ENCODE measurements at places on chromosomes 1 and 21. TPM values are rescaled to one million over a fixed set of nuclear protein-coding genes. Genes with fewer than 3 reads are reported as not detected.

Gene KDF1
- total RNA-seq = not detected

Gene SPRR2G
- total RNA-seq = not detected

Gene RORC
- total RNA-seq = not detected

Gene ATP1A2
- total RNA-seq = 281 TPM

Gene PM20D1
- 0.69 TPM for total RNA-seq

Gene P3R3URF
- total RNA-seq = not detected

Gene OR2T6
- 0.20 TPM for total RNA-seq

Gene PDXK
- total RNA-seq = 57.4 TPM

Gene PLA2G5
- 2.1 TPM for total RNA-seq

Gene ATP6V0B
- 170 TPM for total RNA-seq

Gene MROH9
- total RNA-seq = 0.10 TPM

Gene CA14
- 11.1 TPM for total RNA-seq

DNA sequence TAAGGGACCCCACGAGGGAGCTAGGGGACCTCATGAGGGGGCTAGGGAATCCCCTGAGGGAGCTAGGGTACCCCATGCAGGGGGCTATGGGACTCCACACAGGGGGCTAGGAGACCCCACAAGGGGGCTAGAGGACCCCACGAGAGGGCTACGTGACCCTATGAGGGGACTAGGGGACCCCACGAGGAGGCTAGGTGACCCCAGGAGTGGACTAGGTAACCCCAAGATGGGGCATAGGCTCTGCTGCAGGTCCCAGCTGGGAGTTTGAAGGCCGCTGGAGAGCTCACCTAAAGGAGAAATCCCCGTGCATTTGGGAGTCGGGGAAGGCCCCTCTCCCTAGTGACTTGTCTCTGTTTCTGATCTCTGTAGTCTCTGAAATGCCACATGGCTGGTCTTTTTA is 50.0 kb upstream of the DMRTB1 start:
- DNase-seq = no peak

DNA sequence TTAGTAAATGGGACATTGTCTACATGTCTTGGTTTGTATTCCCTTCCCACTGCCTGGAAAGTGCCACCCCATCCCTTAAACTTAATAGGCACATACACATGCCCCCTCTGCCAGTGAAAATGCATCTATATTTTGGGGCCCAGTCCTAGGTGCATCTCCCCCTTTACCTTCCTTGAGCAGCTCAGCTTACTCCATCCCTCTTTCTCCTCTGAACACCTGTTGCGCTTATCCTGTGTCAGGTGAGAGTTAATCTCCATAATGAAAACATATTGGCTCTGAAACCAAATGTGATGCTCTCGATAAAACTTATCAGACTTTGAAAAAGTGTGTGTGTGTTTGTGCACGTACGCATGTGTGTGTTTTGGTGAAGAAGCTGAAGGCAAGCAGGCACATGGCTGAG is 15.4 kb upstream of the SUCO start:
- DNase-seq = no peak

DNA sequence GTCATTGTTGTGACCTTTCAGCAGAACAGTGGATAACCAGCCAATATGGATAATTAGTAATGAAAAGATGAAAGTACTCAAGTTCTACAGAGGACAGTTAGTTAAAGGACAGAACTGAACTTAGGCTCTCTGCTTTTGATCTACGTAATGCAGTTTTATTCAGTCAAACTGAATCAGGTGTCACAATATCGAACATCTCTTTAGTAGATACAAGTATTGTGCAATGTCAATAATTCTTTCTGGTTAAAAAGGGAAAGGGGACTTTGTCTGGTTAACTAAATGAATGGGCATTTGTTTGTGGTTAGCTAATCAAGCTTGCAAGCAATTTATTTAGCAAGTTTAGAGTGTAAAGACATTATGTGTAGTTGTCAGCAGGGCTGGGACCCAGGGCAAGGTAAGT is 562.2 kb upstream of the PTBP2 start:
- DNase-seq = no peak

DNA sequence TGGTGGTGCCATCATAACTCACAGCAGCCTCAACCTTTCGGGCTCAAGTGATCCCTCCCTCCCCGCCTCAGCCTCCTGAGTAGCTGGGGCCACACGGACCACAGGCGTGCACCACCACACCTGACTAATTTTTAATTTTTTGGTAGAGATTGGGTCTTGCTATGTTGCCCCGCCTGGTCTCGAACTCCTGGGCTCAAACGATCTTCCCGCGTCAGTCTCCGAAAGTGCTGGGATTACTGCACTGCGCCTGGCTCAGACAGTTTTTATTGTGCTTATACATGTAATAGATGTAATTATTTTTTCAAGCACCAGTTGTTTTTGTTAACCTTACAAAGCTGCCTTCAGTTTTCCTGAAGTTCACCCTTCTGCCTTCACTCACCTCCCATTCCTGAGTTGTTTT is 38.0 kb upstream of the HMGN1 start:
- no peak for DNase-seq

DNA sequence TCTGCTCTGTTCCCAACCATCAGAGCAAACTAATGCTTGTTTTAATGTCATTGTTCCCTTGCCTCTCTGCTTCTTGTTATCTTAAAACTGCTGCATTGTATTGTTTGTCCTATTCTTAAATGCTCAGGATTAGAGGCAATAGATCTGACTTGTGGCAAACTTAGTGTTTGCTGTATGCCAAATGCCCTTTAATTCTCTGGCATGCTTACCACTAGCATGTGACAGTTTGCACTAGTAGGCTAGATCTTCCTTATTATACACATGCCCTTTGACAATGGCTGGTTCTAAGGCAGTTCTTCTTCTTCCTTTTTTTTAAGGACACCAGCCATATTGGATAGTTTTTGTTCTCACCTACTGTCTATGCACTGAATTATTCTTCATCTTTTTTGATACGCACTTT is 30.1 kb downstream of the PALMD start:
- DNase-seq = no peak

DNA sequence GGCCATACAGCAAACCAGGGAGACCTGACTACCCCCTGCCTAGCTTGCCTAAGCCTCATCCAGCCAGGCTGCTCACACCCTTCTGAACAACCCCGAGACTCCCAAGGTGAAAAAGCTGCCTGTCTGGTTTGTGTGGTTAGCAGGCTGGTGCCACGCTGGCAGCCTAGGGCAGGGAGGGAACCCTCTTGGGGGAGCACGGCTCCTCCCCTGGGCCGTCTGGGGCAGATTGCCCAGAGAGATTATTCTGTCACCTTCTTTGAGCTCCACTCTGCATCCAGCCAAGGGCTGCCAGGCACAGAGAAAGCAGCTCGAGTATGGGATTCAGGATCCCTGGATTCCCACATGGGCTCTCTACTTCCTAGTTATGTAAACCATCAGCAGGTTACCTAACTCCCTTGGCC is 27.5 kb upstream of the TCEA3 start:
- no peak for DNase-seq

- DNase-seq = no peak
These were observed 588.4 kb downstream of the PTPRU start for GRCh38 chr1:29824511-29825273.

DNA sequence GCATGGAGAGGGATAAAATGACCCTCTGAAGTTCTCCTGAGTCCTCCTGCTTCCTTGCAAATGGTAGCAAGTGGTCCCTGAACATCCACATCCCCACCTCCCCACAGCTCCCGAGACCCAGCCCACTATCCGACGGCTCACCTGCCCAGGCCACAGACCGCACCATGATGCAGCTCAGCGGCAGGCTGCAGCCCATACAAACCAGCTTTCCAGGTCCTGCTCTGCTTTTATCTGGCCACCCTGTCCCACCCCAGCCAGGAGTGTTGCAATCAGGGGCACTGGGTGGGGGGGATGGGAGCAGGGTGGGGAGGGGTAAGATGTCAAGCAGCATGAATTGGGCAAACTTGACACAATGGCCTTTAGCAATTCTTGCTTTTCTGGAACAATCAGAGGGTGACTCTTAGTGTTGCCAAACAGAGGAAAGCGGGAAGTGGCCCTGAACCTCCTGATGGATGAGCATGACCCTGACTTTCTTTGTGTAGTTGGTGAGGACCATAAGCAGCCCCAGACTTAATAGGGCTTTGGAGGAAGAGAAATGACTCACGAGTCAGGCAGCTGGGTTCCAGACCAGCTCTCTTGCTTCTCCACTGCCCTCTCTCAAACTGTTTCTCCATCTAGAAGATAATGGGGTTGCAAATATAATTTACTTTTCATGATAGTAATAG is at the start of gene CHIT1:
CHIT1 (minus strand) TSS at position 203 of the 665 bp plus-strand sequence; CDS start at position 166, 37 bp downstream.
- no peak for DNase-seq

- no peak for DNase-seq
These were observed 80.6 kb downstream of the NAV1 start for GRCh38 chr1:201619513-201619912.

DNA sequence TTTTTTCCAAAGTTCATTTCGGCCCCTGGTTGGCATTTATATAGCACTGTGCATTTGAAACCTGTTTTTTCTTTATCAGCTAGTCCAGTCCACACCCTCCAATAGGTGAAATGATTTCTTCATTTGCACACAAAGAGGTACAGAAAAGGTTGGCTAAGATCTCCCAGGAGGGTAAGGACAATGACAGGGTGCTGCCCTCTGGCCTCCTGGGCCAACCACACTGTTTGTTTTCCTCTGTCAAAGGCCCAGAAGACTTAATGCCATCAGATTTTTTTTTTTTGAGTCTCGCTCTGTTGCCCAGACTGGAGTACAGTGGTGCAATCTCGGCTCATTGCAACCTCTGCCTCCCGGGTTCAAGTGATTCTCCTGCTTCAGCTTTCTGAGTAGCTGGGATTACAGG is 70.1 kb upstream of the EFHD2 start:
- no peak for DNase-seq

DNA sequence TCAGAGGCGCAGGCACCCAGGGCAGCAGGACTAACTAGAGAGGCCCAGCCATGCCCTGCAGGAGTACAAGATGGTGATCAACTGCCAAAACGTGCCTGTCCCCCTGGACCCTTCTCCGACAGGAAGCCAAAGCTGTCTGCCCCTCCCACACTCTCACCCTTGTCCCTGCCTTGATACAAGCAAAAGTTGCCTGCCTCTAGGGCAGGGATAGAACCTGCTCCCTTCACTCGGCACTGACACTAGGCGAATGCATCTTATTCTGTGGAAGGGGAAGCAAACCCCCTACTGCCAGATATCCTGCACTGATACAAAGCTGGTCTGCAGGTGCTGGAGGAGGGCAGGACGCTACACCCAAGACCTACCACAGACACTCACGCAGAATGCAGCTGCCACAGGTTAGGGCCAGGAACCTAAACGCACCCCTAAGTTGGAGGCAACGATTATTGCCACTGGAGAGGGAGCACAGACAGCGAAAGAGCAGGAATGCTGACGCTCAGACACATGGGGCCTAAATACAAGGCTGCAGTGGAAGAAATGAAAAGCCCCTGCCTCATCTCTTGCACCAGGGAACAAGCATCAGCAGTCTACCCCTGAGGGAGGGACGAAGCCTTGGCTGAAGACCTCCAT is 3.7 kb downstream of the TARBP1 start:
- no peak for DNase-seq

DNA sequence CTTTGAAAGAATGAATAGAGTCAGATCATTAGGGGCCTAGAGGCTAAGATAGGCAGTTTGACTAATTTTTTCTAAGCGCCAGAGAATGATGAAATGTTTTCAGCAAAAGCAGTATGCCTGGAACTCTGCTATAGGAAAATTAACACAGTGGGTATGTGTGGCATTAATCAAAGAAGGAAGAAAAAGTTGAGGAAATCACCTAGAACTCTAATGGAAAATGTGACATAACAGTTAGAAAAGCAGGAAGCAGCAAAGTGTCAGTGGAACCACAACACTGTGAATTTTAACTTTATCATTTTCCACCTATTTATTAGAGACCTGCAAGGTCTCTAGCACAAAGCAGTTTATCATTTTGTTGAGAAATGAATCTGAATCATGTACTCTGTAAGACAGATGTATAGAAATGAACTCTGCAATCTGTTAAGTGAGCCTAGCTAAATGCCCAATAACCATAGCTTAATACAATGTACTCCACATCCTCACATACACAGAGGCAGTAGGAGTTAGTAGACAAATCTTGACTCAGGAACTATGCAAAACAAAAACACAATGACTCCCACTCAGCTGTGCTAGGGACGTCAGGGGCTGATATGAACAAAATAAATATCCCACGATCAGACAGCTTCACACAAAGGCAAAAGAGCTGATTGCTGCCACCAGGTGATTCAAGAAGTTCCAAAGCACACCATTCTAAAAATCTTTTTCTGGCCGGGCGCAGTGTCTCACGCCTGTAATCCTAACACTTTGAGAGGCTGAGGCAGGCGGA is 500.7 kb upstream of the NFIA start:
- DNase-seq = no peak

DNA sequence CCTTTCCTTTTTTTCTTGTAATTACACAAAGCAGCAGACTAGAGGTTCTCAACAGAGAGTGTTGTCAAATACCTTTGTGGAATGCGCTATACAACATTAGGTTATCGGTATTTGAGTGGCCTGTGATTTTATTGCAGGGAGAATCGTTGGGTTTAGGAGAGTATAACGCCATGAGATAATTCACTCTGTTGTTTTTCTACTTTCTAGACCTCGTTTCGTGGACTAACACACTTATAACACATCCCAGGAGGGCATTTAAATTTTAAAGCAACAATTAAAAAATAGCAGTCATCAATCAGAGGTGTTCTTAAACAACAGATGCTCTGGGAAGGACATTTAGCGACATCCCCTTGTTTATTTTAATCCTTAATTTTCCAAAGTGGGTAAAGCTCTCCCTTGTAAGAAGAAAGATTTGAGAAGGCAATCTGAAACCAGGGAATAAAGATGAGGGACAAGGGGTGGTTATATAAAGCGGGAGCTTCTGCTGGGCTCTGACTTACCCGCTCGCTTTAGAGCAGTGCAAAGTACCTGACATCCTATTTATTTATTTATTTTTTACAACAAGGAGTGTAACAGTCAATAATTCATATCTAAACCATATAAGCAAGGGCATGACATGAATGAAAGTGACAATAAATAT is 4.9 kb downstream of the PBX1 start:
- DNase-seq = no peak

DNA sequence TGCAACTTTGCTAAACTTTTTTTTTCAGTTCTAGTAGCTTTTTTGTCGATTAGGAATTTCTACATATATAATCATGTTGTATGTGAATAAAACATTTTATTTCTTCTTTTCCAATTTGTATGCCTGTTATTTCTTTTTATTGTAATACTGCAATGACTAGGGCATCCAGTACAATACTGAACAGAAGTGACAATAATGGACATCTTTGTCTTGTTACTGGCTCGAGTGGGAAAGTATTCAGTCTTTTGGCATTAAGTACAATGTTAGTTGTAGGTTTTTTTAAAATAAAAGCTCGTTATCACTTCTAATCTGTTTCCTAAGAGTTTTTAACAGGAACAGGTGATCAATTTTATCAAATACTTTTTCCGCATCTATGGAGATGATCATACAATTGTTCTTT is 9.8 kb downstream of the STPG1 start:
- DNase-seq = no peak

- DNase-seq = no peak
These were observed 16.1 kb downstream of the CD101 start for GRCh38 chr1:117017648-117018047.

- DNase-seq = no peak
These were observed 723 bp downstream of the CZIB start for GRCh38 chr1:53219711-53220110.

DNA sequence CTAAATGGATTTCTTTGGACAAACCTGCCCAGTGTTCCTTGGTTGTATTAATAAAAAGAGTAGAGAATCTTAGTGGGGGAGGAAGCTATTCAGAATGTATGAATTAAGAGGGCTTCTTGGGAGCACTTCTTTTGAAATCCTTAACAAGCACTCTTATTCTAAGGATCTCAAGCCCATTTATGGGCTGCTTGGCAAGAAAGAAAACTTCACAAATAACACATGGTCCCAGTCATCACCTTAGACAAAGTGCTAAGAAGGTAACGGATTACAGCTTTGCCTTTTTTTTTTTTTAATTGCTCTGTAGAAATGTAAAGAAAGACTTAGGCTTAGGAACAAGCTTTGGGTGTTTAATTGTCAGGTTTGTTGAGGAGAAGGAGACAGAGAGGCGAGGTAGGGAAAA is 76.6 kb upstream of the IPO9 start:
- peak; percentile 62 for DNase-seq
